ENCODE measurements at places on chromosomes 16 and 17.

- peak; percentile 17 for DNase-seq
Observed at GRCh38 chr17:55735731-55736405, 13.2 kb upstream of the TMEM100 start.

- no peak for DNase-seq
Observed at GRCh38 chr17:13728781-13729180, 127.1 kb upstream of the HS3ST3A1 start.

DNA sequence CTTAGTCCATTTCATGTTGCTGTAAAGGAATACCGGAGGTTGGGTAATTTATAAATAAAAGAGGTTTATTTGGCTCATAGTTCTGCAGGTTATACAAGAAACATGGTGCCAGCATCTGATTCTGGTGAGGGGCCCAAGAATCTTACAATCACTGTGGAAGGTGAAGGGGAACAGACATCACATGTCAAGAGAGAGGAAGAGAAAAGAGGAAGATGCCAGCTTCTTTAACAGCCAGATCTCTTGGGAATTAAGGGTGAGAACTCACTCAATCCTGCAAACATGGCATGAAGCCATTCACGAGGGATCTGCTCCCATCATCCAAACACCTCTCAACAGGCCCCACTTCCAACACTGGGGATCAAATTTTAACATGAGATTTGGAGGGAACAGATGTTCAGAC, 49.5 kb downstream of the BMERB1 start:
- DNase-seq = no peak

GRCh38 chr16:55367866-55368603, 44.0 kb downstream of the IRX6 start:
- DNase-seq = no peak

DNA sequence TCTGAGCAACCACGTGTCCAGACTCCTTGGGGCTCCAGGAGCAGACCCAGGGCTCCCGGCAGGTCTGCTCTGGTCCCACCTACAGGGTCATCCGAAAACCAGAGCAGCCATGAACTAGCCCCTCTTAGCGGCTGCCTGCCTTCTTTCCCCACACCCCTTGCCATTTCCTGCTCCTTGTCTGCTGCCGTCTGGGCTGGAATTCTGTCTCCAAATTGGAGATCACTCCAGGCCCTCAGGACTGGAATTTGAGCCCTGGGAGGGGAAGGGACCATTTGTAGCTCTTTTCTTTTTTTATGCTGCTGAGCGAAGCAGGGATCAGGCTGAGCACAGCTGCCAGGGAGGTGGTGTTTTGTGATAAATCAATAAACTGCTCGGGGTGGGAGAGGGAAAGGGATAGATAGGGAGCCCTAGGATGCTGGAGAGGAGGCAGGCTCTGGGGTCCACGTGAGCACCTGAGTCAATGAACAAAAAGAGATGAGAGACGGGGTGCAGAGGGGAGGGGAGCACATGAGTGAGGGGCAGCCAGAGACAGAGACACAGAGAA, 257.5 kb downstream of the ENGASE start:
- DNase-seq = no peak

- no peak for DNase-seq
Observed at GRCh38 chr17:73410586-73411312, 98.9 kb upstream of the CDC42EP4 start.

GRCh38 chr16:69501956-69502745, 63.6 kb upstream of the NFAT5 start:
- DNase-seq = no peak

- no peak for DNase-seq
Observed at GRCh38 chr17:27985736-27986399, 56.6 kb upstream of the NLK start.

DNA sequence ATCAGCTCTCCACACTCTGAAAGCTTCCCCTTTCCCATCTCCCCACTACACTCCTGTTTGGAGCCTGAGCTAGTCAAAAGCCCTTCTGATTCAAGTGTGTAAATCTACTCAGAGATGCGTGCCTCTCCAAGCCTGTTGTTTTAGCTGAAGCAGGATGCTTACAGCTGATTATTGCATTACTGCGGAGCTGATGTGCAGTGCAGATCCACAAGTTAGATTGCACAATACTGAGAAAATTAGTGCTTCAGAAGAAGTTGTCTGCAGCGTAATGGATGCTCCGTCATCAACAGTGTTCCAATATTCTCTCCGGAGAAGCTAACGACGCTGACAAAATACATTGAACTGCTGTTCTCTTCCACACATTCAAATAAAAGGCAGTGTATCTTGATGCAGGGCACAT, 44.8 kb upstream of the NLRP1 start:
- DNase-seq = no peak

- no peak for DNase-seq
Observed at GRCh38 chr16:50400312-50400966, 31.7 kb upstream of the BRD7 start.

- DNase-seq = no peak
Observed at GRCh38 chr16:87057951-87058560, 259.1 kb downstream of the C16orf95 start.

DNA sequence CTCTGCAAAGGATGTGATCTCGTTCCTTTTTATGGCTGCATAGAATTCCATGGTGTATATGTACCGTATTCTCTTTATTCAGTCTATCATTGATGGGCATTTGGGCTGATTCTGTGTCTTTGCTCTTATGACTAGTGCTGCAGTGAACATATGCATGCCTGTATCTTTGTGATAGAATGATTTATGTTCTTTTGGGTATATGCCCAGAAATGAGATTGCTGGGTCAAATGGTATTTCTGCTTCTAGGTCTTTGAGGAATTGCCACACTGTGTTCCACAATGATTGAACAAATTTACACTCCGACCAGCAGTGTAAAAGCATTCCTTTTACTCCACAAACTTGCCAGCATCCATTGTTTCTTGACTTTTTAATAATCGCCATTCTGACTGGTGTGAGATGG, 60.2 kb upstream of the ADORA2B start:
- DNase-seq = no peak

- no peak for DNase-seq
Observed at GRCh38 chr16:82848013-82848412, 221.2 kb downstream of the CDH13 start.

DNA sequence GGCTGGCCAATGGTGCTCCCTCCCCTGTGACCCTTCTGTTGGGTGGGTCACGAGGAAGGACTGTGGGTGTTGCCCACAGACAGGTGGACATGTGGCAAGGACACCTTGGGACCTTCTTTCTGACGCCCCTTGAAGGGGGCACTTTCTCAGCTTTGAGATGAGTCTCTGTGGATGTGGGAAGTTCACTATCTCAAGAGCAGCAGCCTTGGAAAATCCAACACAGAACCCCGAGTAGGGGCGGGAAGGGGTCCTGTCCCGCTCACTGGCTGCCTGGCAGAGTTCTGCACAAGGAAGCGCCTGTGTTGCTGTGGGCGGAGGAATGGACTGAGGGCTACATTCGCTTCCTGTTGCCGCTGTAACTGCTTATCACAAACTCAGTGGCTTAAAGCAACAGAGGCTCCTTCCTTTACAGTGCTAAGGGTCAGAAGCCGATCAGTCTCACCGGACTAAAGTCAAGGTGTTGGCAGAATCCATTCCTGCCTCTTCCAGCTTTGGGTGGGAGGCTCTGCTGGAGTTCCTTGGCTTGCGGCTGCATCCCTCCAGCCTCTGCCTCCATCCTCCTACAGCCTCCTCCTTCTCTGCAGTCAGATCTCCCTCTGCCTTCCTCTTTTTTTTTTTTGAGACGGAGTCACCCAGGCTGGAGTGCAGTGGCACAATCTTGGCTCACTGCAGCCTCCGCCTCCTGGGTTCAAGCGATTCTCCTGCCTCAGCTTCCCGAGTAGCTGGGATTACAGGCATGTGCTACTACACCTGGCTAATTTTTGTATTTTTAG, 305.2 kb downstream of the SEC14L1 start:
- no peak for DNase-seq

GRCh38 chr16:14164916-14165662, 94.0 kb downstream of the MRTFB start:
- no peak for DNase-seq

GRCh38 chr16:58019866-58020538, 5.6 kb upstream of the MMP15 start:
- DNase-seq = no peak

- DNase-seq = no peak
Observed at GRCh38 chr17:30321314-30321713, 12.5 kb downstream of the TMIGD1 start.

- no peak for DNase-seq
Observed at GRCh38 chr16:73000020-73000906, 47.7 kb downstream of the ZFHX3 start.

GRCh38 chr16:53745753-53746266, 41.9 kb downstream of the FTO start:
- no peak for DNase-seq

- DNase-seq = no peak
Observed at GRCh38 chr17:48052956-48053757, 5.0 kb downstream of the NFE2L1 start.

GRCh38 chr17:48503747-48504146, 27.1 kb downstream of the HOXB1 start:
- no peak for DNase-seq

GRCh38 chr16:30395155-30395991, at the start of gene ZNF48:
ZNF48 (plus strand) TSS chr16:30395420; CDS start chr16:30395795, 375 bp downstream.
- no peak for DNase-seq

GRCh38 chr17:42971589-42971988, 7.3 kb upstream of the AARSD1 start:
- no peak for DNase-seq
